NCI-H1417 treated with DMSO at 0.1 percent for 48 hours (cell line): ENCODE measurements at places on chromosomes 1 and 21.

GRCh38 chr1:15167386-15167785 is 13.8 kb downstream of the TMEM51 start:
- no peak for DNase-seq

GRCh38 chr1:161826478-161826877 is 60.4 kb downstream of the ATF6 start:
- no peak for DNase-seq

DNA sequence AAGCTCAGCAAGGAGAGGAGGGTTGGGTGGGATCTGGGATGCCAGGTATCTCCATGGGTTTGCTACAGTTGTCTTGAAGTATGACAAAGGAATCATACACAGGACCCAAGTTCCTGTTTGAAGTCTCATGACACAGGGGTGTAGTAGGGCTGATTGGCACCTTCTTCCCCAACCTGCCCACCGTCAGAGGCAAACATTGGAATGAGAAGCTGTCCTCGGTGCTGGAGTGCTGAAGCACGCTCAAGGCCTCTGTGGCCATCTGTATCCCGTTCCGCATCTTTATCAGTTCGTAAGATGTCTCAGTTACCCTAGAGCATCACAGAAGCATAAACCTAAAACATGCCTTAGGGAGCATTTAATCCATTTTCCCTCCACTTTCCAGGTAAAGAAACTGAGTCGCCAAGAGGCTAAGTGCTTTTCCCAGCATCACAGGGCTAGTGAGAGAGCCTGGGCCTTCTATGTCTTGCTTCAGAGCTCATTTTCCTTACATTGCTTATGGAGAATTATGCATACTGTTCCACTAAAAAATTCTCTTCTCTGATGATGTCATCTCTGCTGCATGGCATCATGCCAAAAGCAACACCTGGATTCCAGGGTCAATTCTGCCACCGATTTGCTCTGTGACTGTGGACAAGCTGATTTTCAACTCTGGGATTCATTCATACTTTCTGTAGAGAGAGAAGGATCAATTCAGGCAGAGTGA is 34.2 kb downstream of the VWA5B1 start:
- no peak for DNase-seq

- no peak for DNase-seq
Observed at GRCh38 chr1:197744979-197745378, 30.3 kb downstream of the DENND1B start.

DNA sequence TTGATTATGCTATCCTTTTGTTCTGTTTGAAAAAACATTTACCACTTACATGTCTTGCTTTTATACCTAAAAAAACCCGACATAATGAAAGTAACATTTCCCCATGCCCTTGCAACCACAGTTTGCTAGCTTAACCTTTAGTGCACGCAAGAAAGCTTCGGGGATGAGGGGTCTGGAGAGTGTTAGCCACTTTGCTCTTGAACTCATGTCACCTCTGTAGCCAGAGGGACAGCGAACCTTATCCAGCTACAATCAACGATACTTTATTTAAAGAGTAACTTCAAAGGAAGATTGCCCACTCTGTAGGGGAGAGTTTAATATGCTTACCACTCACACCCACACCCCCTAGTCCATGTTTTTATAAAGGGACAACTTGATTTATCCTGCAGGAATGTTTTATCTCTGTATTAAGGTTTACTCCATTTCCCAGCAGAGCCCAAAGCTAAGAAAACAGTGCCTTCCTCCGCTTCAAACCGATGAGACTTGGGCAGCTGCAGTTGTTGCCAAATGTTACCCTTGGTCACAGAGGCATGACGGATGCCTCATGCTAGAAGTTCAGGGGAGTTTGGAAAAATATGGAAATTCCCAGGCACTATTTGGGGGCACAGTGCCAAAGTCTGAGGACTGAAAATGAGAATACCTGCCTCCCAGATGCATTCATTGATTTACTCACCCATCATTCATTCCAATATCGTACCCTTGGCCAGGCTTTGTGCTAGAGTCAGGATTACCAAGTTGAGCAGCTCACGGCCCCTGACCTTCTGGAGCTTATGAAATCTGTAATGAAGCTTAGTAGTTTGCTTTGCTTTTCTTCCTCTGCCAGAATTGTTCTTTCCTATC is 61.4 kb upstream of the VCAM1 start:
- DNase-seq, result no peak

DNA sequence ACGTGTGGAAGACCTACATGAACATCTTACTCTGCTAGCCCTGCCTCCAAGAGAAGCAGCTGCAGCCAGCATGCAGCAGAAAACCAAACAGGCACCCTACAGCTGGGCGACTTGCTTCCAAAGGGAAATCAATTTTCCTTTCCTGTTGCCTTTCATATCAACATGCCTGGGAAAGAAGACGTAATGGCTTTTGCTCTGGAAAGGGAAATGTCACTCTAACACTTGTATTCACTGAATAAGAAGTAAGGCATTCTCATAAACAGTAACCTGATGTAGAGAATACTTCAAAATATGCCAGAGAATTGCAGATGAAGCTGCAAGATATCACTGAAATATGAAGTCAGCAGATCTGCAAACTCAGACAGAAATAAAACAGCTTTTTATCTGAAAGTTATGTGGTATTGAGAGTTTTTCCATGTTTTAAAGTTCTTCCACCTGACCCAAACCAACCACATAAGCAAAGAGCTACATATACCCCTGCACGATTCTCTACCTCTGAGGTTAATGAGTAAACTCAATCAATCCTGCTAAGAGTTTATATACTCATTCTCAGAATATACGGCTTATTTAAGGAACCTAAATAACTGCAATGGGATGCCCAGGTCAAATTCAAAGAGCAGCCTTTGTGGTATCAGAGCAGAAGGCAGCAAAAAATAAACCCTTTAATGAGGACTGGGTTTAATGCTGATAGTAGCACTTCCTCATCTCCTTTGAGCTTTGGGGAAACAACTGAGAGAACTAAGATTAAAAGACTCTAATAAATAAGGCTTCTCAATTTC is 150.9 kb downstream of the RERE start:
- DNase-seq, result no peak

DNA sequence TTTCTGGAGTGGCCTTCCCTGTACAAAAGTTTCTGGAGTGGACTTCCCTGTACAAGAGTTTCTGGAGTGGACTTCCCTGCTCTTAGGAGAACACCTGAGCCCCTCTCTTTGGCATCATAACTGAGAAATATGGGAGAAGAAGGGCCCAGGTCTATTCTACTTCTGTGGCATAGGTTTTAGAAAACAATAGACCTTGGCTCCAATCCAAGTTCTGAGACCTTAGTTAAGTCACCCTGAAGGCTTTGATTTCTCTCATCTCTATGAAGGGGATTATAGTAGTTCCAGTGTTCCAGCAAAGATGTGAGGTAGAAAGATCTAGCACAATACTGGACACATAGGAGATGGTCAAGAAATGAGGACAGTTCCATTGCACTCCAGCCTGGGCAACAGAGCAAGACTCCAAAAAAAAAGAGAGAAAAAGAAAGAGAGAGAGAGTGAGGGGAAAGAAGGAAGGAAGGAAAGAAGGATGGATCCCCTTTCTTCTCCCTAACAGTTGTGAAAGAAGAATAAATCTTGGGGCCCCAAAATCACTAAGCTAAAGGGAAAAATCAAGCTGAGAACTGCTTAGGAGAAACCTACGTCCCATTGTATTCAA is 13.3 kb upstream of the EIF4G3 start:
- DNase-seq, result no peak

GRCh38 chr21:37532868-37533780 is 166.6 kb downstream of the DYRK1A start:
- no peak for DNase-seq

- no peak for DNase-seq
Observed at GRCh38 chr1:58290685-58291372, 255.7 kb downstream of the OMA1 start.

- DNase-seq, result no peak
Observed at GRCh38 chr1:81714636-81715035, 86.1 kb upstream of the ADGRL2 start.

- no peak for DNase-seq
Observed at GRCh38 chr1:246281639-246282038, 225.4 kb downstream of the SMYD3 start.

DNA sequence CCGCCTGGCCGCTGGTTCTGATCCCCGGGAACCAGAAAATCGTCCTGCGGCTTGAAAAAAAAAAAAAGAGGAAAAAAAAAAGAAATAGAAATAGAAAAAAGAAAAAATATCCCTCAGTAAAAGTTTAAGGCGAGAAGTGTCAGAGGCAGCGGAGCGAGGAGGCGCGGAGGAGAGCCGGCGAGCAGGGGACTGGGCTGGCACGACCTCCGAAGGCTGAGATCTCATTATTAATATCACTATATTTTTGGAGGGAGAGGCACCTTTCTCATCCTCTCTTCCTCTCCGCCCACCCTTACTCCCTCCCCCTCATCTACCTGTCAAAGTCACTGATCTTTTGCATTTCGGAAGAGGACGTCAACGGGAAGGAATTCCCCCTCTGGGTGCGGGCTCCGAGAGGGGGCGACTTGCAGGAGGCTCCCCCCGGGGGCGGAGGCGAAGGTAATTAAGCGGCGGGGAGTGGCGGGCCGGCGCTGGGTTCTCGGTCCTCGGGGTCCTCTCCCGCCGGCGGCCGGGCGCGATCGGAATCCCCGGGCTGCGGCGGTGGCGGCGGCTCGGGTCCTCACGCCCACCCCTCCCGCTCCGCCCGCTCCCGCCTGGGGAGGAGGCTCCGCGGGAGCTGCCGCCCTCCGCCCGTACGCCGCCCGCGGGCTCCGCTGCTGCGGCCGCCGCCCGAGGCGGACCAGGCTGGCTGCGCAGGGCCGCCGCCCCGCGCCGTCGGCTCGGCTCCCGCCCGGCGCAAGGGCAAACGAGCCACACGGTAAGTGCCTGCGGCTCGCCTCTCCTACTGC is at the start of gene NTNG1:
NTNG1 (plus strand) TSS at position 337 of the 788 bp plus-strand sequence.
- DNase-seq, result no peak

- DNase-seq, result no peak
Observed at GRCh38 chr1:34794001-34794789, 1.4 kb downstream of the GJA4 start.

- DNase-seq, result no peak
Observed at GRCh38 chr1:114833421-114833820, 21.2 kb upstream of the SYCP1 start.

DNA sequence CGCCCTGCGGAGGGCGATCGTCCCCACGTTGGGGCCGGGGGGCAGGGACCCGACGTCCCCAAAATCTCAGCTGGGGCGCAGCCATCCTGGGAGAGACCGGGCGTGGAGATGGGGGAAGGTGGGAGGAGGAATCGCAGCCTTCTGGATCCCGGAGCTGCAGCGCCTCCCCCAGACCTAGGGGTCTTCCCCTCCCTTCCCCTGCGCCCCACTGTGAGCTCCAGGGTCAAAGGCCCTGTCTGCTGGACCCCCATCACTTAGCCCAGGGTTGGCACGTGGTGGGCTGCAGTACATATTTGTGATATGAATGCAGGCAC is 90.2 kb upstream of the VAMP3 start:
- no peak for DNase-seq

- no peak for DNase-seq
Observed at GRCh38 chr1:199163267-199163666, 524.4 kb downstream of the PTPRC start.
